Astrocyte of the cerebellum (primary cell): ENCODE measurements at places on chromosomes 16 and 17.
A peak's percentile ranks its signal among the peaks of the same experiment; 100 is the strongest.

GRCh38 chr16:27980919-27981700 lies 82.4 kb downstream of the GSG1L start:
- no peak for DNase-seq

DNA sequence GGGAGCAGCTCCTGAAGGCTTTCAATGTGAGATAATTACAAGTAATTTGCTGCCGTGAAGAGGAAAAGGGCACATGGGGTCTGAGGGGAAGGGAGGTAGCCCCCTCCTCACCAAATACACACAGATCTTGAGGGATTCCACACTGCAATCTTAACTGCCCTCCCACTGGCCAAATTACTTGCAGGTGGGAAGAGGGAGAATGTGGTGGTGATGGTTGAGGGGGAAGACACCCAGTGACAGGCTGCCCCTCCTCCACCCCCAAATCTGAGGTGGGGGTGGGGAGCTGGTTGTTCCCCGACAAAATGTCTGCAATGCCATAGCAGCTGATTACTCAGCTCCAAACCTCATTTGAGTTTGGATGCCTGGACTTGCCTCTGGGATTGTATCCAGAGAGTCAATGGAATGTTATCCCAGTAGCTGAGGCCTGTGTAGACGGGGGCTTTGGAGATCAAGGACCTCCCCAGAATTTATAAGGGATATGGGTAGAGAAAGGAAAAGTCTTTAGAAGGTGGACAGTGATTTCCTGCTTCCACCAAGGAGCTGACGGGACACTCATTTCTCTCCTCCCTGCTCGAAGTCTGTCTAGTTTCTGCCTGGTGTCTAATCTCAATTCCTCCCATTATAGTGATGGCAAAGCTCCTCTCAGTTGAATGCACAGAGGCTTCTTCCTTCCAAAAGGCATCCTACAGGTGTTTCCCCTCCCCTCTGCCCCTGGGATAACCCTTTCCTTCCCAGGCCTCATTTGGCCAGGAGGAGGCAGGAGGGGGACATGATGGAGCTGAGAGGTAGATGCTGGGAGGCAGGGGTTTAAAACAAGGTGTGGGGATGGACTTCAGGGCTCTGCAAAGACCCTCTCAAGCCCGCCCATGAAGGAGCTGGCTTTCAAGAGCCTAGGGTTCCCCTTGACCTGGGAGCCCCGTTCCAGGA lies 8.7 kb downstream of the DLX4 start:
- no peak for DNase-seq

DNA sequence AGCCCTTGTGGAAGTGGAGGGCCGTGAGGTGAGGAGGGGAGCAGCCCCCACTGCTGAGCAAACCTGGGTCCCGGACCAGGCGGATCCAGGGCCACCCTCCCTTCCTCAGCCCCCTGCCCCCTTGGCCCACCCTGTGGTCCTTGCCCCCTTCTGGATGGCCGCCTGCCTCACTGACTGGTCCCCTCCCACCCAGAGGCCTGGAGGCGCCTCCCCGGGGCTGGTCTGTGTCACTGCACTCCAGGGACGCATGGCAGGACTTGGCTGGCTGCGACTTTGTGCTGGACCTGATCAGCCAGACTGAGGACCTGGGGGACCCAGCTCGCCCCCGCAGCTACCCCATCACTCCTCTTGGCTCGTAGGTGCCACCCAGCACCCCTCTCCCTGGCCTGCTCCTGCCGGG lies 19.2 kb upstream of the SMIM5 start:
- no peak for DNase-seq

DNA sequence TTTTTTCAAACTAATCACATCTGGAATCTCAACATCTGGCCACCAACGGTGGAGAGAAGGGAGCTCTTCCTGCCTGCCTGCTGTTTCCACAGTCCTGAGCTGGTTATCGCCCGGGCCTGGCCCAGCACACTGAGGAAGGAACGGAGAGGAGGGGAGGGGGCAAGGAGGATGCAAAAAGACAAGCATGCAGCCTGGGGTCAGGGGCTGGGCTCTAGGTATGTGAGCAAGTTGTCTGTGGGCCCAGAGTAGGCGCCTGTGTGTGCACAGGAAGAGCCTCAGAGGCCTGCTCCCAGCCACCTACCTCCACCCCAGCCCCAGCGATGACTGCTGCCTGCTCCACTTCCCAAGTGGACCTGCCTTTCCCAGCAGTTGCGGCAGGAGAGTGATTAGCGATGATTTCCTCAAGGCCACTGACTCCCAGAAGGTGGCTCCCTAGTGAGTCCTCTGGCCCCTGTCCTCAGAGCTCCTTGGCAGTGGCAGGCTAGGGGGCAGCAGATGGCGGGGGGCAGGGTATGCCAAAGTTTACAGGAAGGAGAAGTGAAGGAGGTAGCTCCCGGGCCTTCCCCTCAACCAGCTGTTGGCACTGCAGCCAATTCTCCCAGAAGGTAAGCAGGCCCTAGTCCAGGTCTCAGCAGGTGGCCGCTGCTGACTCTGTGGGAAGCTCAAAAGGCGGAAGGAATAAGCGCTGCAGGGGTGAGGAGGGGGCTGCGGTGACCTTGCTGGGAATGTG lies 27.0 kb upstream of the RASD1 start:
- DNase-seq, result peak; percentile 63

- DNase-seq, result peak; percentile 2
Observed at GRCh38 chr16:46775214-46775613, 27.1 kb upstream of the MYLK3 start.

GRCh38 chr16:86292171-86292775 lies 218.1 kb upstream of the FOXF1 start:
- DNase-seq, result no peak

- no peak for DNase-seq
Observed at GRCh38 chr16:63945806-63946205, 1176.1 kb downstream of the CDH11 start.

- no peak for DNase-seq
Observed at GRCh38 chr16:69663846-69664245, 62.5 kb downstream of the NQO1 start.

DNA sequence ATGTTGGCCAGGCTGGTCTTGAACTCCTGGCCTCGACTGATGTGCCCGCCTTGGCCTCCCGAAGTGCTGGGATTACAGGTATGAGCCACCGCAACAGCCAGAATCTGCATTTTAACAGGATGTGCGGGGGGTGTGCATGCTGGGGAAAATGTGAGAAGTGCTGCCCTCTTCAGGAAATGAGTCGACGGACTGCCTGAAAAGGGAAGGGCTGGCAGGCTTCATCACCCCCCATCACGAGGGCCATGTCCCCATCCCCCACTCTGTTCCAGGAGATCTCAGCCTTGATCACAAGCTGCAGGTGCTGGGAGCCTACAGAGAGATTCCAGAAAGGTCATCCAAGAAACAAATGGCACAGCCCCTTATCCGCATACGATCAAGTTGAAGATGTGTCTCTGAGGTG lies 195.3 kb upstream of the RPL38 start:
- no peak for DNase-seq

- no peak for DNase-seq
Observed at GRCh38 chr16:25045696-25046381, 30.7 kb upstream of the ARHGAP17 start.

- no peak for DNase-seq
Observed at GRCh38 chr17:59154292-59154720, 680 bp downstream of the SKA2 start.

- no peak for DNase-seq
Observed at GRCh38 chr16:82960918-82961317, 334.1 kb downstream of the CDH13 start.

- DNase-seq, result no peak
Observed at GRCh38 chr17:4580291-4580690, 4.0 kb upstream of the SMTNL2 start.

DNA sequence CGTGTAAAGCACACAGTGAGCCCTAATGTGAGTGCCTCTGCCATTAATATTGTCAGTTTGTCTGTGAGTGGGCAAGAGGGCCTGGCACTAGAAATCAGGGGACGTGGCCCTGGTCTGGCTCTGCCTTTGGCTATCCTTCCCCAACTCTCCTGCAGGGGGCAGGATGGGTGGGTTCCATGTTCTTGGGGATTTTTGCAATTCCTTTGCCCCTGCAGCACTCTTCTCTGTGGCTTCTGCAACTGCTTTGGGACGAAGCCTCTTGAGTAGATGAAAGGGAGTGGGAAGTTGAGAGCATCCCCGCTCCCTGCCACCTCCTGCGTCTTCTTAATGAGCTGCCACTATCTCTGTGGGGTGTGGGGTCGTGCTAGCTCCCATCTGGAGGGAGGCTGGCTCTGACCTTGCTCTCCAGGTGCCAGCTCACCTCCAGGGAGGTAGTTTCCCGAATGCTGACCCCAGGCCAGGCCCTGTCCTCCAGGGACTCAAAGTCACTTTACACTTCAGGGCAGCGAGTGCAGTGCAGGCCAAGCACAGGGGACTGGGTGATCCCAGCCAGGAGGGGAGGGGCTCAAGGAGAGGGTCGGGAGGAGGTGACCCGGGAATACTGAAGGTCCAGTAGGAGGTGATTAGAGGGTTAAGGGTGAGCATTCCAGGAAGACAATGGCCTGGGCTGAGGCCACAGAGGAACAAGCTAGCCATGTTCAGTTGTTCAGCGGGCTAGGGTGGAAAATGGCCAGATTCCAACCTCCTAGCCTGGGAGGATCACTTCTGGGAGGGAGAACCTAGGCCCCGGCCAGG lies 121.0 kb upstream of the NLRP1 start:
- DNase-seq, result no peak

DNA sequence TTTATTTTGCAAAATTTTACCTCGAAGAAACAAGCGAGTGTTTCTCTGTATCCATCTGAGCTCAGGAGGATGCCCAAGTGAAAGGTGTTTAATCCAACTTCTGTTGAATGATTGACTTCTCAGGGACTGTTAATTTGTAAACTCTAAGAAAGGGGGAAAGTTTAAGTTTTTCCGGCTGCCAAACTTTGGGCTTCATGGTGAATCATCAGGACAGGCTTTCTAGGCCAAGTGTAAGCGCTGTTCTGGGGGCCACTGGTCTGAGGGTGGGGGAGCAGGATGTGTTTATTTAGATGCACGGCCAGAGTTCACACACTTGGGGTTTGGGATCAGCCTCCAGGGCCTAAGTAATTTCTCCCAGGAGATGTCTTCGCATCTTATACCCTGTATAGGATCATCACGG lies 110.4 kb downstream of the PITPNC1 start:
- DNase-seq, result no peak

GRCh38 chr16:26240807-26241206 lies 549.0 kb downstream of the HS3ST4 start:
- DNase-seq, result no peak

- no peak for DNase-seq
Observed at GRCh38 chr17:17115620-17116019, 73.4 kb downstream of the MPRIP start.

DNA sequence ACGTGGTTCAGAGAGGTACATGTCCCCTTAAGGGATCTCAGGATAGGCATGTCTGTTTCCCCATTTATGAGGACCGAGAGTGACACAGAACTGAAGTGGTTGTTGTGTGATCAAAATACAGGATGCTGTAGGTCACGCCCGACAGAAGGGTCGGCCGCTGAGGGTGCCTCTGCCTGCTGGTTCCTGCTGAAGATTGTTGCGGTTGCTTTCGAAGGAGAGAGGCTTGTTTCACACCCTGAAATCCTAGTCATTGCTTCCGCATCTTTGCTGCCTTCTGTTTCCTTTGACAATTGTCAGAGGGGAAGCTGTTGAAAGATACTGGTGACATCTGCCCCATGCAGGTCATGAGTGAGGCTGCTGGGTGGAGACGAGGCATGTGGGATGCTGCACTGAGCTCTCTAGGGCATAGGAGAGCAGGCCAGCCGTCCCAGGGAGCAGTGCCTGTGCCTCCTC lies 3.8 kb upstream of the NAT9 start:
- no peak for DNase-seq

- DNase-seq, result no peak
Observed at GRCh38 chr17:5707482-5707881, 123.2 kb upstream of the NLRP1 start.

DNA sequence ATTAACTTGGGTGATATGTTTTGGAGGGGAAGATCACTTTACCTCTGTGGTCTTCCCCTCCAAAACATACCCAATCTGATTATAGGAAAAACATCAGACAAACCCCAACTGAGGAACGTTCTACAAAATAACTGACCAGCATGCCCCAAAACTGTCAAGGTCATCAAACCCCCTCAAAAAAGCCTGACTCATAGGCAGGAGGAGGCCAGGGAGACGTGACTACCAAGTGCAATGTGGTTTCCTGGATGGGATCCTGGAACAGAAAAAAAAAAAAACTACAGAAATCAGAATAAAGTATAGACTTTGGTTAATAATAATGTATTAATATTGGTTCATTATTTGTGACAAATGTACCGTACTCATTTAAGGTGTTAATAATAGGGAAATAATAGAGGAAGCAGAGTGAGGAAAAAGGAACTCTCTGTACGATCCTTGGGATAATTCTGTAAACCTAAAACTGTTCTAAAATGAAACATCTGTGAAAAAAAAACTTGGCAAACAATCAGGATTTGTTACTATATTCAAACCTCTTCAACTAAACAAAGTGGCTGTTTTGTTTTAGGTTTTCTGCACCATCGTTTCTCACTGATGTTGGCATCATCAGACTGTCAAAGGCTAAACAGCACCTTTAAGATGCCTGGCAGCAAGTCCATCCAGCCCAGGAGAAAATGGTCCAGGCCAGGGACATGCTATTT lies 266.7 kb upstream of the SDK2 start:
- no peak for DNase-seq

DNA sequence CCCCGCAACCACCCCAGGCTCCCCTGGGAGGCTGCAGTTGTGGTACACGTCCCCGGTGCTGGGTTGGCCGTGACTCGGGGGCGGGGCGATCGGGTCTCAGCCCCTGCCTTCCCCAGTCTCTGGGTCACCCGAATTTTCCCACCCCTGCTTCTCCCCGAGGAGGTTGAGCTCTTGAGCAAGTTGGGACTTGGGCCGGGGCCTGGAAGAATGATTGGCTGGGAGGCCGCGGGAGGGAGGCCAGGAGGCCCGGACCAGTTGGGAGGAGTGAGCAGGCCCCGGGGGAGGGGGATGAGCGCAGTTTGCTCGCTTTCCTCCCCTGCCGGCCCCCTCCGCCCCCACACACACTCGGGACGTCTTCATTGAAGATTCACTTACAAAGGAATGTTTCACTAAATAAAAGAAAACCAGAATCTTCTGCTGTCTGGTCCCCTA lies 4.5 kb upstream of the HEXIM1 start:
- no peak for DNase-seq

DNA sequence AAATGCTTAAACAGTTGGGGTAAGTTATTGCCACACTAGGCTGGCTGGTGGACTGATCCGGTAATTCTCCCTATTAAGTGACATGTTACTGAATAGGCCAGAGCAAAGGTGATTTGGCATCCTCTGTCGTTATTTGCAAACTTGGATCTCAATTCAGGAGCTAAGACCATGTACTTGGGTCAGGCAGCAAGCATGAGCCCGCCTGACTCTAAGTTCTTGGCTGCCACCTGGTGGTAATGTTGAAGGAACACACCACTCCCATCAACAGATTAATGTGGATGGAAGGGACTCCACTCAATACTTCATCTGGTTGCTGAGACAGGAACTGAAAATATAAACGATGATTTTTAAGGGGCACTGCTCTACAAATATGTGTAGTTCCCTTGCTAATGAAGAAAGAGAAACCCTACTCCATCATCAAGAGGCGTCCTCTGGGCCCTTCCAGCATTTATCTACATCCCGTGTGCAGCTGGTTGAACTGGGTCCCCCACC lies 70.8 kb downstream of the EMP2 start:
- DNase-seq, result peak; percentile 73
